ENCODE measurements at places on chromosomes 5 and 9. TPM values are rescaled to one million over a fixed set of nuclear protein-coding genes. Genes with fewer than 3 reads are reported as not detected.

- DNase-seq, result no peak
These were observed 763 bp downstream of the TJP2 start for GRCh38 chr9:69174616-69175463.

Gene FBXL7
- total RNA-seq, result 14.8 TPM

DNA sequence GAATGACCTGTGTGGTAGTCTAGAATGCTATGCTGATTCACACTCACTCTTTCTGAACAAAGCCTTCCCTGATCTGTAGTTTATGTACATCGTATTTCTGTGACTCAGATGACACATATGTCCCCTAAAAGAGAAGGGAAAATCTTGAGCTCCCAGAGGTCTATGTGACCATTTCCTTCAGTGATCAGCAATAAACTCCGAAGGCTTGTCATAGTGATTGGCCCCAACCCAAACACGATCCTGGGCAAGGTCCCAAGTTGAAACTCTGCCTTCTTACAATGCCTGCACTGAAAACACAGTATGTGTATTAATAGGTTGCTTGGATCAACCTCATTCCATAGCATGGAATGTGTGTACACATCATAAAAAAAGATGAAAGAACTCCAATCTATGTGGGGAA lies 685.8 kb downstream of the MAT2B start:
- no peak for DNase-seq

Gene CCDC180
- 12.5 TPM for total RNA-seq

Gene IFNK
- total RNA-seq, result not detected

GRCh38 chr9:86997156-86997555 lies 49.9 kb upstream of the GAS1 start:
- no peak for DNase-seq

Gene RFK
- total RNA-seq, result 17.0 TPM

- DNase-seq, result no peak
These were observed 64.7 kb downstream of the GABBR2 start for GRCh38 chr9:98644011-98644410.

GRCh38 chr5:9924614-9925013 lies 294.5 kb upstream of the TAS2R1 start:
- no peak for DNase-seq

DNA sequence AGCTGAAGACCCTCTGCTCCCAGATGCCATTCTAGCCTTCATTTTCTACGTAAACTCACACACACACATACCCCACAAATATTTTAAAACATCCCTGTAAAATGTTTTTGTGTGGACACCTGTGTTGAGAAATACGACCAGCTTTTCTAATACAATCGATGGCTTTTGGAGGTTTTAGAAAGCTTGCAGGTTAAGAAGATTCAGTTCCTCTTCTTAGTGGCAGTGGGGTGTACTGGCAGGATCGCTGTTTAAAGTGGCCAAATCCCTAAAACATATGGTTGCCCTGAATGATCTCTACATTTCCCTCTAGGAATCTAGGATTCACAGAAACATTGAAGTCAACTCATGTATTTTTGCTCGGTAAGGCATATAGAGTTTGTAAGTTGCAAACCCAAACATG lies 236.3 kb downstream of the NSG2 start:
- no peak for DNase-seq

DNA sequence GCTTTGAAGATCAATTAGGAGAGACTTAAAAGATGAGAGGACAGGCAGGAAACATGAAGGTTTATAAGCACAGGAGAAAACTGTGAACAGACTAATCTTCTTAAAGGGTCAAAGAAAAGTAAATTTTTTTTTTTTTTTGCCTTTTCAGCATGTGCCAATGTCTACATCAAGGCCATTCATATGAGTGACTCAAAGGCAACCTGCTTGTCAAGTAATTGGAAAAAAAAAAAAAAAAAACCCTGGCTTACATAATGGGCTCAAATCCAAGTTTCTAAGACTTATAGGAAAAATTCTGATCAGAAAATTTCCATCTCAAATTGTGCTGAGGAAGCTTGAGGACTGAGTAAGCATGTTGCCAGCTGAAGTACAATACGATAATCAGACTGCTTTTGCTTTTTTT lies 15.9 kb downstream of the PPP2R2B start:
- no peak for DNase-seq

GRCh38 chr9:91546574-91546973 lies 122.9 kb upstream of the NFIL3 start:
- DNase-seq, result no peak

DNA sequence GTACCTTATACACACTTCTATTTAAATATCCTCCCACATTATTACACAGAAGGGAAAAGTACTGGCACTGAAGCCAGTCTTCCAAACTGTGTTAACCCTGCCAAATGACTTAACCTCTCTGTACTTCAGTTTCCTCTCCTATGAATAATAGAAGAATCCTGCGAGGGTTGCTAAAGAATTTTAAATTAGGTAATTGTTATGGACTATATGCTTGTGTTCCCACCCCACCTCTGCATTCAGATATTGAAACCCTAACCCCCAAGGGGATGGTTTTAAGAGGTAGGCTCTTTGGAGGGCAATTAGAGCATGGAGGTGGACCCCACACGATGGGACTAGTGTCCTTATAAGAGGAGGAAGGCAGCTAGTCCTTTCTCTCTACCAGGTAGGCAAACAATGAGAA lies 72.7 kb downstream of the TTLL11 start:
- no peak for DNase-seq
